ENCODE measurements at places on chromosomes 16 and 17.

- peak; percentile 85 for DNase-seq
These were observed 1.7 kb downstream of the HEXIM1 start for GRCh38 chr17:45149669-45150664.

- DNase-seq: no peak
These were observed 106.5 kb upstream of the COX10 start for GRCh38 chr17:13962716-13963240.

- peak; percentile 85 for DNase-seq
These were observed 22.0 kb upstream of the SSTR5 start for GRCh38 chr16:1050516-1050915.

- no peak for DNase-seq
These were observed 6.9 kb upstream of the EFTUD2 start for GRCh38 chr17:44906010-44906646.

- DNase-seq: no peak
These were observed 12.6 kb upstream of the GOSR2 start for GRCh38 chr17:46910179-46910927.

GRCh38 chr17:5823219-5823618, 238.9 kb upstream of the NLRP1 start:
- DNase-seq: no peak

GRCh38 chr16:49532873-49533272, 159.3 kb downstream of the C16orf78 start:
- no peak for DNase-seq

DNA sequence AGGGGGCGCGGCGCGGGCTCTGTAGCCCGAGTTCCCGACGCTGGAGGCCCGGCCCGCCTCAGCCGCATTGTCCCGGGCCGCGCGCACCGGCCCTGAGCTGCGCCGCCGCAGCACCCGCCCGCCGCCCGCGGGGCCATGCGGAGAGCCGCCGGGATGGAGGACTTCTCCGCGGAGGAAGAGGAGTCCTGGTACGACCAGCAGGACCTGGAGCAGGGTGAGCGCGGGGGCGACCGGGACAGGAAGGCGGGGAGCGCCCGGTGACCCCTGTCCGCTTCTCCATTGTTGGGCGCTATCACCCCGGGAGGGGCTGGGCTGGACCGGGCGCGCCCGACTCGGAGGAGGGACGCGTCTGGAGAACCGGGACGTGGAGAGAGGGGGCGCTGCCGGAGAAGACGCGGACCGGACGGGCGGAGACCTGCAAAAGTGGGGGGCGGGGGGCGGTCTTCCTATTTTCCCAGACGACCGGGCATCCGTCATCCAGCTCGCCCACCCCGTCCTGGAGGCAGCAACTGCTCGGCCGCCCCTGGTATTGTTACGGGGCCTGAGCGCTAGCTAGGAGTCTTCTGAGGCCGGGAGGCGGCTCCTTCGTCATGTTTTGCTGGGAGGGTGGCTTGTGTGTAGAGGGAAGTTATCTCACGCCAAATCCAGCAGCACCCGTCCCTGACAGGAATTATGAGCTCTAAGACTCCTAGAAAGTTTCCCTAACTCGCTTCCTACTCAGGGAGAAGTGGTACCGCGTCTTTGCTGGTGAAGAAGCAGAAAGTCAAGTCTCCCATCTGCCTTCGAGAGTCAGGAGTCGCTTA, 678 bp downstream of the CDR2L start:
- peak; percentile 95 for DNase-seq

DNA sequence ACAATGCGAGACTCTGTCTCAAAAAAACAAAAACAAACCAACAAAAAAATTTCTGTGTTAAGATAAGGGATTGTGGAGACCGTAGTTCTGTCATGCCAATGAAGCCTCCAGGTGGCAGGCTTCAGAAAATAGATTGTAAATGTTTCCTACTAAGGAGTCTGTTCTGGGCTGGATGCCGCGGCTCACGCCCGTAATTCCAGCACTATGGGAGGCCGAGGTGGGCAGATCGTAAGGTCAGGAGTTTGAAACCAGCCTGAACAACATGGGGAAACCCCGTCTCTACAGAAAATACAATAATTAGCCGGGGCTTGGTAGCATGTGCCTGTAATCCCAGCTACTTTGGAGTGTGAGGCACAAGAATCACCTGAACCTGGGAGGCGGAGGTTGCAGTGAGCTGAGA, 4.4 kb upstream of the SNX29 start:
- DNase-seq: no peak

DNA sequence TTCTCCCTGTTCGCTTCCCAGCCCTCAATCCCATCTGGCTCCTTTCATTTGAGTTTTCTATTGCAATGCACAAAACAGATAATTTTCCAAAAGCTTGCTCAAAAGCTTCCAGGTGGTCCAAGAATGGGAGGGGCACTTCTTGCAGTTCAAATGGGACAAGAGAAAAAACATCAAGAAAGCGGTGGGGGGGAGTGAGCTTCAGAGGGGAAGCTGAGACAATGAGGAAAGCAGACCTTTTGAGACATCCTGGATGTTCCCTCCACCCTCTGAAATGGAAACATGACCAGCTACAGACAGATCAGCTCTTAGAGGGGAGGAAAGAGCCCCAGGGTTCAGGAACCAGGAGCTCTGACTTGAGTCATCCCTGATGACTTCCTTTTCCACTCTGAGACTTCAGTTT, 368.2 kb downstream of the SLC39A11 start:
- DNase-seq: peak; percentile 77

- no peak for DNase-seq
These were observed 161.3 kb downstream of the SLC39A11 start for GRCh38 chr17:72931163-72931562.

GRCh38 chr16:57023541-57024249, 34.3 kb downstream of the NLRC5 start:
- no peak for DNase-seq

- no peak for DNase-seq
These were observed 98.5 kb downstream of the TNFRSF13B start for GRCh38 chr17:16873174-16874035.

- DNase-seq: no peak
These were observed 232.4 kb upstream of the RPL38 start for GRCh38 chr17:73971127-73971526.

DNA sequence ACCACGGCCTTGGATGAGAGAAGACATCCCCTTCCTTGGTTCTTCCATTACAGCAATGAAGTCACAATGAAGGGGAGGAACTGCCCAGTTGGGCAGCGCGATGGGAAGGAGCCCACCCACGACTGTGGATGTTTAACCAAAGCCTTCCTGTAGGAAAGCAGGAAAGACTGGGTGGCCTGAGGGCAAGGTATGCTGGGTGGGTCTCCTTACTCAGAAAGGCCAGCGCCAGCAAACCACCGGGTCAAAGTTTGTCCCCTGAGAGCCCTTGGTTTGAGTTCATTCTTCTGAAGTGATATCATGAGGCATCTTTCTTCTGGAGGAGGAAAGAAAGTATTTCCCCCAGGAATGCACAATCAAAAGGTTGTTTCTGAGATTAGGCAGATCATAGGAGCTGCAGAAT, 105.2 kb downstream of the C16orf95 start:
- no peak for DNase-seq

- no peak for DNase-seq
These were observed 3.4 kb downstream of the NARF start for GRCh38 chr17:82461827-82462524.

GRCh38 chr17:82012640-82013295, 9.9 kb downstream of the CENPX start:
- DNase-seq: no peak

DNA sequence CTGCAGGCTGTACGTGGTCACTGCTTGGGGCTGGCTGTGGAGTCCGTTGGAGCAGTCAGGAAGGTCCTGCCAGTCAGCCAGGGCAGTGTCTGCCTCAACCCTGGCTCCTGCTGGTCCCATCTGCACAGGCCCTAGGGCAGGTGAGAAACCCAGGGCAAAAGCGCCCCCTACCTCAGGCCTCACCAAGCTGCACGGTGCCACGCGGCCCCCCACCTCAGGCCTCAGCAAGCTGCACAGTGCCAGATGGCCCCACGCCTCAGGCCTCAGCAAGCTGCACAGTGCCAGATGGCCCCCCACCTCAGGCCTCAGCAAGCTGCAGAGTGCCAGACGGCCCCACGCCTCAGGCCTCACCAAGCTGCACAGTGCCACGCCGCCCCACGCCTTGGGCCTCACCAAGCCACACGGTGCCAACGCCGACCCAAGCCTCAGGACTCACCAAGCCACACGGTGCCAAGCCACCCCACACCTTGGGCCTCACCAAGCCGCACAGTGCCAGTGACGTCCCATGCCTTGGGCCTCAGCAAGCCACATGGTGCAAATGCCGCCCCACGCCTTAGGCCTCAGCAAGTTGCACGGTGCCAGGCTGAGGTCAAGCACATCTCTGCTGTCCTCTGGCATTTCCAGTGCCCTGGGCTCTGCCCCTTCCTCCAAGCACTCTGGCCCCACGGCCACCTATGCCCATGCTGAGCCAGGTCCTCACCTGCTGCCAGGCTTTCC, 5.5 kb downstream of the TMEM204 start:
- DNase-seq: no peak

DNA sequence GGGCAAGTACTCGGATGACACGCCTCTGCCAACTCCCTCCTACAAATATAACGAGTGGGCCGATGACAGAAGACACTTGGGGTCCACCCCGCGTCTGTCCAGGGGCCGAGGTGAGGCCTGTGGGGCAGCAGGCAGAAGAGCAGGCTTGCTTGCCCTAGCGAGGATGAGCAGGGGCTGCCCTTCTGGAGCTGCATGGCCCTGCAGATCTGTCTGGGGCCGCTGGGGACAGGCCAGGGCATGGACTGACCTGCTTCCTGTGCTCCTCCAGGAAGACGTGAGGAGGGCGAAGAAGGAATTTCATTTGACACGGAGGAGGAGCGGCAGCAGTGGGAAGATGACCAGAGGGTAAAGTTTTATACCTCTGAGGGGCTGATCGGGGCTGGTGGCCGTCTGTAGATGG, 5.3 kb downstream of the DHX38 start:
- DNase-seq: no peak

- no peak for DNase-seq
These were observed 15.7 kb downstream of the ELAC2 start for GRCh38 chr17:13001991-13002615.

DNA sequence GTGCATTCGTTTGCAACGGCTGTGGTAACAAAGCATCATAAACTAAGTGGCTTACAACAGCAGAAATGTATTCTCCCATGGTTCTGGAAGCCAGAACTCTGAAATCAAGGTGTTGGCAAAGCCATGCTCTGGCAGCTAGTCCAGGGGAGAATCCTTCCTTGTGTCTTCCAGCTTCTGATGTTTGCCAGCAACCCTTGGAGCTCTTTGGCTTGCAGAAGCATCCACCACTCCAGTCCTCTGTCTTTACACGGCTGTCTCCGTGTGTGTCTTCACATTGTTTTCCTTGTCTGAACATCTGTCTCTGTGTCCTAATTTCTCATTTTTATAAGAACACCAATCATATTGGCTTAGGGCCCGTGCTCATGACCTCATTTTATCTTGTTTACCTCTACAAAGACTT, 265.3 kb upstream of the HSBP1 start:
- DNase-seq: no peak

DNA sequence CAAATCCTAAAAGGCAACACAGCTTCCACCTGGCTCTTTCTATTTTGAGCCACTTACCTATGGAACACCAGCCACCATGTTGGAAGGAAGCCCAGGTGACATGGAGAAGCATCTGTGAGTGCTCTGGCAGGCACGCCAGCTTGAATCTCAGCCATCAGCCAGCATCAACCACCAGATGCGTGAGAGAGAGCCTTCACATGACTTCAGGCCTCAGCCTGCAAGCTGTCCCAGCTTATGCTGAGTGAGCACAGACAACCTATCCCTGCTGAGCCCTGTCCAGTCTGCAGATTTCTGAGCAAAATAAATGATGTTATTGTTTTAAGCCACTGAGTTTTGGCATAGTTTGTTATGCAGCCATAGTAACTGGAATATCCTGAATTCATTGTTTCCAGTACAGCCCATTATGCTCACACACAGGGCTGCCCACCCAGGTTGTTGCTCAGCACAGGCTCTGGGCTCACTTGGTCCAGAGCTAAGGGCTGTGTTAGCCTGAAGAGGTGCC, 35.1 kb downstream of the TMEM238L start:
- peak; percentile 45 for DNase-seq

GRCh38 chr17:27466743-27467375, 10.6 kb downstream of the KSR1 start:
- DNase-seq: no peak

DNA sequence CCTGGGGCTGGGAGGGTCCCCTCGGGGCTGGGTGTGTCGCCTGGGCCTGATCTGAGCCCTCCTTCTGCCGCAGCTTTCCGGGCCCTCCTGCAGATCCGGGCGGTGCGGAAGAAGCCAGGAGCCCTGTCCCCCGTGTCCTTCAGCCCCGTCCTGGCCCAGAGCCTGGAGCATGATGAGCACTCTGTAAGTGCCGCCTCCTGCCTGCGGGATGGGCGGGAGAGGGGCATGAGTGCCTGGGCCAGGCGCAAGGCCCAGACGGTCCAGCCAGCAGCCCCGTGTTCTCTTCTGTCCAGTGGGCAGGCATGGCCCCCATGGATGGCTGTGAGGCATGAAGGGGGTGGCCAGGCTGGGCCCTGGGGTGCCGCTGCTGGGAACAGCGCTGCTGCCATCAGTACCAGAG, 16.0 kb upstream of the NUDT16L1 start:
- DNase-seq: no peak

- DNase-seq: no peak
These were observed 62.2 kb downstream of the DHRS7C start for GRCh38 chr17:9729034-9729650.

GRCh38 chr17:34024386-34024785, 230.7 kb upstream of the CCL2 start:
- DNase-seq: no peak

DNA sequence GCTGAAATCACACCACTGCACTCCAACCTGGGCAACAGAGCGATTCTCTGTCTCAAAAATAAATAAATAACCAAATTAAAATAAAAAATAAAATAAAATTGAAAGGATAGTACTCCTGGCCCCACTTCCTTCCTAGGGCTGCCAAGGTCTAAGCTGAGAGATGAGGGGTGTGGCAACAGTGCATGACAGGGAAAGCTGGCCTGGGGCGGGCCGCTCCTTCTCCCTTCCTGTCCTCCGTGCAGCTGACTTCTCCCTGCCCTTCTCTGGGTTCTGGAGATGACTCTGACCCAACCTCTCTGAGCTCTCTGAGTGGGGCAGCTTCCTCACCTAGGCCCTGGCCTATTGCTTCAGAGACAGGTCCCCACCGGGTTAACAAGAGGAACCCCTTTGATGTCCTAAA, 8.7 kb upstream of the SLC25A39 start:
- no peak for DNase-seq

GRCh38 chr17:7435676-7436555, 681 bp downstream of the TMEM102 start:
- DNase-seq: peak; percentile 50

DNA sequence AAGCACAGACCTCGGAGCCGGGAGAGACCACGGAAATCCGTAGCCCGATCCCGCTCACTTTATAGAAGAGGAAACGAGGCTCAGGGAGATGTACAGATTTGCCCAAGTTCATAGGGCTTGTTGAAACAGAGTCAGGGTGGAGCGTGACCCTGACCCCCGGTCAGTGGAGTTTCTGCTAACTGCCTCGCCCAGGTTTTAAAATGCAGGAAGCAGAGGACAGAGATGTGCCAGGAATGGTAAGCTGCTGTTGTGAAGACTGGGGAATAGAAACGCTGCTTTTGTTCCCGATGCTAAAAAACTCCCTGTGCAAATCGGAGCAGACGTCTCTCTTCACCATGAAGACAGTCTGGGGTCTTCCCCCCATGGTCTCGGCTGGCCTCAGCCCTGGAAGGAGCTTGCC, 403.0 kb downstream of the SEC14L1 start:
- no peak for DNase-seq

- no peak for DNase-seq
These were observed 62.3 kb upstream of the HS3ST2 start for GRCh38 chr16:22751685-22752084.
